ENCODE measurements at places on chromosomes 12 and 14.

GRCh38 chr12:46365951-46366379 lies 6.6 kb downstream of the SLC38A2 start:
- DNase-seq, result no peak

GRCh38 chr12:24057920-24058476 lies 108.5 kb upstream of the SOX5 start:
- no peak for DNase-seq

- no peak for DNase-seq
Measured at GRCh38 chr12:40223646-40224045, 1.2 kb upstream of the LRRK2 start.

GRCh38 chr14:51582437-51582836 lies 69.3 kb upstream of the FRMD6 start:
- DNase-seq, result no peak

- no peak for DNase-seq
Measured at GRCh38 chr14:78202163-78202562, 32.0 kb downstream of the NRXN3 start.

- no peak for DNase-seq
Measured at GRCh38 chr12:116561181-116561821, 2.1 kb downstream of the MAP1LC3B2 start.

- DNase-seq, result no peak
Measured at GRCh38 chr14:82490397-82490796, 956.7 kb upstream of the SEL1L start.

DNA sequence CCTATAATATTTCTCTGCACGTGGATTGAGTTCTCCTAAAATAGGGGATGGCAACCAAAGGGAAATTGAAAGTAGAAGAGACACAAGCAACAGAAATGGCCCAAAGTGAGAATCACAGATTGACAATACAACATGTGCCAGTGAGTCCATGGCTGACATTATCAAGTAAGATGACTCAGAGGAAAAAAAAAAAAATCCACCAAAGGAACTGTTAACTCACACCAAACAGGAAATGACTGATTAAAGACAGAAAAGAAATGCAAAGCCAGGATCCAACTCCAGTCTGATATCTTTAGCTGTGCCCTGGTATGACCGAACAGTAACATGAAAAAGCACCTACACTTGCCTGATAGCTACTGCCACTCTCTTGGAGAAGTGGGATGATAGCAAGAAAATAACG lies 485.0 kb downstream of the PRKD1 start:
- DNase-seq, result no peak

- no peak for DNase-seq
Measured at GRCh38 chr12:43733687-43734086, 24.9 kb downstream of the PUS7L start.

GRCh38 chr12:49567302-49567610 lies 686 bp downstream of the MCRS1 start:
- no peak for DNase-seq

DNA sequence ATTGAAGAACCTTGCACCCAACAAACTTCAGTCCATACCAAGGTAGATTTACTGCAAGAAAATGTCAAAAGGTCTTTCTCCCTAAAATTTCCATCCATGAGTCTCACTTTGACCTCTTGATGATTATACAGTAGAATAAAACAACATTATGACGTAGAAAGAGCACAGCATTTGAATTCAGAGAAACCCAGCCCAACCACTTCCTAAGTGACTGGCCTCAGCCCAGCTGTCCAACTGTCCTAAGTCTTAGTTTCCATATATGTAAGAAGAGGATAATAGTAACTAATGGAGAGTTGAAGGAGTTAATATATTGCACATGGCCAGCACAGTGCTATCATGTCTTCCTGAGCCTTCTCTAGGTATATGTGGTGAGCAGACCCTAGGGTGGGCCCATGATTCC lies 41.0 kb upstream of the NELL2 start:
- DNase-seq, result no peak

- DNase-seq, result no peak
Measured at GRCh38 chr12:107027636-107028053, 40.7 kb upstream of the MTERF2 start.

- no peak for DNase-seq
Measured at GRCh38 chr14:95609398-95609990, 74.6 kb downstream of the GLRX5 start.

GRCh38 chr14:24068711-24069410 lies 2.5 kb upstream of the CPNE6 start:
- no peak for DNase-seq

GRCh38 chr12:5170844-5171243 lies 127.2 kb downstream of the KCNA5 start:
- DNase-seq, result no peak

DNA sequence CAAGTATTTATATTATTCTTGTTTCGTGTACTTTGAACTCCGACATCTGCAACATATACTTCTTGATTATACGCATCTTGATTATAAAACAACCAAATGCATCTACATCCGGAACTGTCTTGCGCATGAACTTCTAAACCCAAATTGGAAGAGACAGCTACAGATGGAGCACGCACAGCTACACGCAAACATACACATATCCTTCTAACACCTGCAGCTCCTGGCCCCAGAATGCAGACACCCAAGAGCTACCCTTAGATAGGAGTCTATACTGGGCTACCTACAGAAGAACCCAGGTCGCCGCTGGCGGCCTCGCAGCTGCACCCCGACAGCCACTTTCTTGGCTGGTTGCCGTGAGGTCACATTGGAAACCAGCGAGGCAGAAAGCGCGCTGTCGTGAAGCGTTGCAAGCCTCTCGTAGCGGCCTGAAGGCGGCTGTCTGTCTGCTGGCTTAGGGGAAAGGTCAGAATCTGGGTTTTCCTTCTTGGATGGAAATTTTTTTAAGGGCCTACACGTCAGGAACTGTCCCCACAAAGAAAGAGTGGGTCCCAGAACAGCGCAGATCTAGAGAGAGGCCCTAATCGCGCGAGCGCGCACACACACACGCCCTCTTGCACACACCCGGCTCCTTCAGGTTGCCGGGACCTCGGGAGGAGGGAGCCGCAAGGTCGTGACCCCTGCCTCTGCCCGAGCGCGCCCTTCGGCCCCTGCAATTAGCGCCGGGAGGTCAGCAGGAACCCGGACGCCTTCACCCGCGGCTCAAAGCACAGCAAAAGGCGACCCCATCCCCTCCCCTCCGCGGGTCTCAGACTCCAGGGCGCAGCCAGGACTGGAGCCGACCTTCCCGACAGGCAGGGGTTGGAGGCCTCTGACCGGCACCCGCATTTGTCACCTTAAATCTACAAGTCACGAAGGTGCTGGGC lies 17.0 kb downstream of the TBX3 start:
- DNase-seq, result no peak

DNA sequence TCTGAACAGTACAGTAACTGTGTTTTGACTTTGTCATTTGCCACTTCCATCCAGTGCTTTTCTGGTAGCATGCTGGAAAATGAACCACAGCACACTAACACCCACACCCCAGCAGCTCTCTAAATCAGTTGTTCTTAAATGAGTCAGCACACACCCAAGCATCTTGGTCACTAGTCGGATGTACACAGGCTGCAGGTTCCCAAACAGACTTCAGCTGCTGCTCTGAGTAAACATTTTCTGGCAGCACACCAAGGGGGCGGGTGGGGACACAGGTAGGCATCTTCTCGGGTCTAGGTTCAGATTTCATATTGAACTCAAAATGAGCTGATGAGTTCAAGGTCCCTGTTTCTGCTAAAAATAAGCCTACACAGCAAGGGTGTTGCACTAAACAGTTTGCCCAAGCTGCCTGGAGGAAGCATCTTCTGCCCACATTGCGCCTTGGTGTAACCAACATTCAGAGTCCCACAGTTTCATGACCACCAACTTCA lies 39.8 kb downstream of the IFNG start:
- DNase-seq, result no peak

- DNase-seq, result no peak
Measured at GRCh38 chr12:54432815-54433164, 13.7 kb upstream of the ITGA5 start.

- no peak for DNase-seq
Measured at GRCh38 chr14:96390965-96391292, 999 bp upstream of the AK7 start.

DNA sequence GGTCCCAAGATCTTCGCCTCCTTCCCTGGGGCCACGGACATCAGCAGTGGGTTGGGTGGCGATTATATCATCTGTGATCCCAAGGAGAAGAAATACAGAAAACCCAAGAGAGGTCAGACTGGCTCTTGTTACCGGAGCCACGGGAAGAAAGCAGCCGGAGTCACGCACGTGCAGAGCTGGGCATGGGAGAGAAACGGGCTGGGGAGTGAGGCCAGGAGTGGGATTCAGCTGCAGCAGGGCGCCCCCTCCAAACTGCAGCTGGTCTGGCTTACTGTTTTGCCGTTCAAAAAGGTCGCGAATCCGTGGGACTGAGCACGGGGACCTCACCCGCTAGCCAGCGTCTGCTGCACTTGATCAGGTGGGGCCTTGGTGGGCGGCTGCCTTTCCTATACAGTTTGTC lies 206.6 kb upstream of the PRMT8 start:
- no peak for DNase-seq

- DNase-seq, result no peak
Measured at GRCh38 chr12:108779998-108780688, 48.8 kb upstream of the CORO1C start.

GRCh38 chr14:93036652-93037345 lies 78.9 kb downstream of the ITPK1 start:
- DNase-seq, result no peak

GRCh38 chr14:76490735-76491134 lies 114.8 kb downstream of the ESRRB start:
- no peak for DNase-seq

GRCh38 chr12:29756741-29757390 lies 26.9 kb downstream of the TMTC1 start:
- no peak for DNase-seq

GRCh38 chr14:100025111-100025510 lies 40.1 kb upstream of the EVL start:
- DNase-seq, result no peak

GRCh38 chr14:39265806-39266524 lies 32.2 kb downstream of the MIA2 start:
- no peak for DNase-seq

- DNase-seq, result no peak
Measured at GRCh38 chr14:95564060-95564459, 29.2 kb downstream of the GLRX5 start.

Data from T-helper 17 cell (primary cell).